ENCODE measurements at places on chromosomes 7 and 10.

- no peak for DNase-seq
Observed at GRCh38 chr7:142389544-142389943, 131.7 kb upstream of the PRSS58 start.

DNA sequence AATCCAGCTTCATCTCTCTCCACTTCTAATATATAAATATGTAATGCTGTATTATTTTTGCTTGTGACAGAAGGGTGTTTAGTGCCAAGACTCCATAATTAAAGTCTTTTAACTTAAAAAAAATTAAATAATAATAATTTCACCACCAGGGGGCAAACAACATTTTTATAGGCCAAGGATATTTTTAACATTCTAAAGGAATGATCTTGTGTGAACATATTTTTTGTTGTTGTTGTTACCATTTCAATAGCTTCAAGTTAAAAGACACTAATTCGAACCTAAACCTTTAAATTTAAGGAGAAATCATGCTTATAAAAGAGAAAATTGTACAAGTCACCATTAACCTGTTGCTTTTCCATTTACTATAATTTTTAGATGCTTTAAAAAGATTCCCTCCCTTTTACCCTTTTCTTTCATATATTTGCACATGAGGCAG is 7.5 kb upstream of the DNAJC1 start:
- no peak for DNase-seq

DNA sequence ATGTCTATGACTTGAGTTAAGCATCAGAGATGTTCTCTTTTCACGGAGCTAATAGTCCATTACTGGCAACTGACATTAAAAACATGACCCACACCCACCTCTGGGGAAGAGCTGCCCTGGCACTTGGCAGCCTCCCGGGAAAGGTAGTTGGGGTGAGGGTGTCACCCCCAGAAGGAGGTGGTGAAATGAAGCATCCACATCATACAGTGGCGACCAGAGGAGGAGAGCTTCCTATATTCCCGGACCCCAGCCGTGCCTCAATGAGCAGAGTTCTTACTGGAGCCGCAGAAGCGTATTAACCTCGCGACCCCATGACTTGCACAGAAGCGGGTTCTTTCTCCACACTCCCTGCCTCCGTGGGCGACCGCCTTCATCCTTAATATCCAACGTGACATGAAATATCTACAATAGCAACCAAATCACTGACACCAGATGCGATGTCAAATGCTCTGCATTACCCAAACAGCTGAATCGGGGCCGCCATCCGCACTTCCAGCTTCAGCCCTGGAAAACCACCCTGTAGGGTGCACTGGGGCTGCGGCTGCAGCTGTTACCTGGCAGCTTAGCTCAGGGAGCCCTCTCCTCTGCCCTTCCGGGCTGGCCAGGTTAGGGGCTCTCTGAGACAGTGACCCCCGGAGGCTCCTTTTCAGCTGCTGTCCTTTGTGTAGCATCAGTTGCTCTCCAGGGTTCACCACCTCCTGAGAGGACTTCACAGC is 103.1 kb upstream of the PARD3 start:
- DNase-seq: no peak

DNA sequence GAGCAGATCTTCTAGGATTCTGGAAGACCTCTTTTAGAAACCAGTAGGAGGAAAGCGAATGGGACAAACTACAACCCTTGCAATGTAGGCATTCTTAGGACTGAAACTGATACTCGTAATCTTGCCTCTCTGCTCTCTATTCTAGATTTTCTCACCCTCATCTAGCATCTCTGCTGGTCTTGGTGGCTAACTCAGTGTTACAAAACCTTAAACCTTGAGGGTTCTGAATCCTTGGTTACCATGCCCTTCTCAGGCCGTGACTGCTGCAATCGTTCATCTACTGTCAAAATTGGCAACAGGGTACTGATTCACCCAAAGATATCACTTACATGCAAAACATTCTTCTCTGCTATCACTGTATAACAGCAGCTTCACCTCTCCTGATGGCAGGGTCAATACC is 55.2 kb downstream of the SAMD9 start:
- no peak for DNase-seq

DNA sequence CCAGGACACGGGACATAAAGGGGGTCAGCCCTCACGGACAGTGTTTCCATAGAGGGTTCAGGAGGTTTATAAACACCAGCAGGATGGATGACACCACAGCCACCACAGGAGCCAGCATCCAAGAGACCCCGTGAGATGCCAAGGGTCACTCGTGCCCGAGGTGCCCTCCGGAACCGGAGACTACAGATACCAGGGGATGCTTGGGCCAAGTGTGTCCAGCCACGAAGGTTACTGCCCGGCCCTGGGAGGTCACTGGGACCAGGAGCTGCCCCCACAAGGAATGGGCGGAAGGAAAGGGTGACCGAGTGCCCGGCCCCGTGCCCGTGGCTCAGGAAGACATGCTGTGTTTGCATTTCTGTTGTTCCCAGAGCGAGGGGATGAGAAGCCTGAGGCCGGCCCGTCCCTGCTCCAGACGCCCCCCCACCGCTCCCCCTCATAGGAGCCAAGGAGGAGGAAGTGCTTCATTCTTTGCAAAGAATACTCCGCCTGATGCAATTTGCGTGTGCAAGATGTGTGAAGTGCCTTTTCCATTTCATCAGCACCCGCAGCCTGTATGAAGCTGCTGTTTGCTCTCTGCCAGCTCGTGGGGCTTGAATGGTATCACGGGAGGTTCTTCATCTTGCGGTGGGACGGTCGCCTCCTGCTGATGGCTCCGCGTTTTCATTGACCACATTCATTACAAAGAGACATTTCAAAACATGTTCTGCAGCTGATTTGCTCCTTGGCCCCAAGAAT is 176.4 kb downstream of the ELFN1 start:
- DNase-seq: no peak

Data from GM13976 (cell line).